ENCODE measurements at places on chromosomes 1 and 21. TPM values are rescaled to one million over a fixed set of nuclear protein-coding genes. Genes with fewer than 3 reads are reported as not detected.

GRCh38 chr1:100485855-100486258, 52.1 kb upstream of the GPR88 start:
- peak; percentile 40 for DNase-seq

GRCh38 chr1:173870252-173871075, 2.3 kb downstream of the ZBTB37 start:
- DNase-seq = peak; percentile 75

The TSSK3 gene
- total RNA-seq = not detected

- DNase-seq = peak; percentile 89
Measured at GRCh38 chr1:1000357-1001056, 610 bp upstream of the HES4 start.

The TBX15 gene
- under 0.01 TPM for total RNA-seq

- DNase-seq = no peak
Measured at GRCh38 chr1:153659656-153660055, 1.2 kb downstream of the SNAPIN start.

DNA sequence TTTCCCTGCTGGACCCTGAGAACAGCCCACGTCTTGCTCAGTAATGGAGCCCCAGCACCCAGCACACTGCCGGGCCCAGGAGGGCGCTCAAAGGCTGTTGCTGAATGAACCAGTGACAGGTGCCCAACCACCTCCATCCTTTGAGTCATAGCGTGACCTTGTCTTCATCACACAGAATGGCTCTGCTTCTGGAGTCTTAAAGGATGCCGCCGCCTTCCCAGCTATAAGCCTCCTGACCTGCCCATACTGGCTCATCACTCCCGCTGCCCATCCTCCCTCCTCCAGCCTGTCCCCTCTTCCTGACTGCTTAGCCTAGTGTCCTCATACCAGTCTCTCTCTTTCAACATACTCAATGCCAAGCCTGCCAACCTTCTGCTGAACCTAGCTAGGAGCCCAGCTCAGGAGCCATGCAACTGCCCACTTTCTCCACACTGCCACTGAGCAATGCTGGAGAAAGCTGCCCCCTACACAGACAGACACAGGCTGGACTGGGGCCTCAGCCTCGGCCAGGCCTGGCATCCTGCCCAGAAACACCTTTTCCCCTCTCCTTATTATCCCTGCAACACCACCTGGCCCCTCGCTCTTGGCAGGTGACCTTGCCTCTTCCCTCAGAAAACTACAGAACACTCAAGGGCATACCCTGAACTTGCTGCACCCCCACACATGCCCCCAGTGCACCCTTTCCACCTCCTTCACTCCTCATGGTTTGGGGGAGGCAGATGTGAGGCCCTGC, 14.1 kb downstream of the TTC39A start:
- DNase-seq = no peak

- DNase-seq = no peak
Measured at GRCh38 chr1:164759144-164759920, 200.3 kb downstream of the PBX1 start.

The NCAM2 gene
- total RNA-seq = under 0.01 TPM

DNA sequence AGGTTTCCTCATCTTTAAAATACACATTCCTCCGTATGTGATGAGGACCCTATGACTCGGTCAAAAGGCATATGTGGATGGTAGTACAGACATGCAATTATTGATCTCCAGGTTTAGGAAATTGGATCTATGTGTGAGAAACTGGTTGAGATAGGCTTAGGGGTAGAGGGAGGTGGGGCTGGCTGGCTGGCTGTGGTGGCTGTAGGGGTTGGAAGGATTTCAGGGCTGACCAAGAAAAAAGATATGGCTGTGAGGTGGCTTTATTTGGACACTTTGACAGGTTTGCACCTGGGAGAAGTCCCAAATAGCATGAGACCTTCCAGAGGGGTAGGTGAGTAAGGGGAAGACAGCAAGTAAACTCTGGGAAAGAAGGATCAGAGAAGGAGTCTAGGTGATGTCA, 39.6 kb upstream of the ADAM30 start:
- no peak for DNase-seq

DNA sequence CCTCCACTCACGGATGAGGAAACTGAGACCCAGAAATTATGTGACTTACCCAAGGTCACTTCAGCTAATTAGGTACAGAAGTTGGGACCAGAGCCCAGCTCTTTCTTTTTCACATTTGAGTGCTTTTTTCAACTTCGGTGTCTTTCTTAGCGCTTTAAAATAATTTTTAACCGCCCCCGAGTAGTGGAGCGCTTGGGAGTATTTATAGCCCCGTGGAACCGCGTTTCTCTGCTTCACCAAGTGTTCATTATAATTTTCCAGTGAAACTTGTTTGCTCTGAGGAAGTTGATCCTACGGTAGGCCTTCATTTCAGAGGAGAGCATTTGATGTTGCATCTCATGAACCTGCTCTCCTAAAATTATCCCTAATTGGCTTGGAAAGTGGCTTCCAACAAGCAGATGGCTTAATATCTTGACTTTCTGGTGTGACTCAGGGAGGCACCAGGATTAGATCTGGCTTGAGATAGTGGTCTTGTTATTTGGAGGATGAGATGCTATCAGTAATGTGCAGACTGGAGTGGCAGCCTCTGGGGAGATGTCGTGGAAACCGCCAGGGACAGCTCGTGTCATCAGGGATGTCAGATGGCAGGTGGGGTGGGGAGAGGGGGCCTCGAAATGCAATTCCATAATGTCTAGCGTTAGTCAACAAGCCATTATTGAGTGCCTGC, 321.3 kb downstream of the CAMTA1 start:
- no peak for DNase-seq

- no peak for DNase-seq
Measured at GRCh38 chr1:88247666-88248065, 436.4 kb upstream of the PKN2 start.

The SLC30A10 gene
- under 0.01 TPM for total RNA-seq

DNA sequence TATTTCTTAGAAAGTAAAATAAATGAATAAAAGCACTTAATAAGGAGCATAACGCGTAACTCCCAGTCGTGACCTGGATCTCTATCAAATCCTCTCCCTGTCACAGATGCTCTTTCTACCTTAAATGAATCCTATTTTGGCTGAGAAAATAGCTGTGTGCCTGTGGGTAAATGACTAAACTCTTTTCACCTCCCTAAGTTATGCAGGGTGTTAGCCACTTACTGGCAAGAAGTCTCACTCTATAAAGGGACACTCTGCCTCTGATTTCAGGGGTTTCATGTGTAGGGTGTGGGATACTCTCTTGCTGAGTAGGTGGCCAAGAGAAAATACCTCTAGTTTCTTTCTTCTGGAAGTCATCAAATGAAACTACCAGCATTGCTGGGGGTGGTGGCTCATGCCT, 24.3 kb upstream of the PPP1R15B start:
- DNase-seq = no peak

The KRTAP25-1 gene
- not detected for total RNA-seq

The LRRC42 gene
- total RNA-seq = 22.0 TPM

The TMPRSS2 gene
- total RNA-seq = not detected

GRCh38 chr21:41648591-41649031, 118.2 kb downstream of the RIPK4 start:
- no peak for DNase-seq

- DNase-seq = no peak
Measured at GRCh38 chr1:11308699-11309224, 35.8 kb downstream of the UBIAD1 start.

The FCAMR gene
- total RNA-seq = not detected

GRCh38 chr1:221470000-221470698, 271.7 kb downstream of the DUSP10 start:
- DNase-seq = no peak

- DNase-seq = no peak
Measured at GRCh38 chr1:168227620-168228019, 1.8 kb downstream of the SFT2D2 start.

- no peak for DNase-seq
Measured at GRCh38 chr1:222761083-222761482, 24.1 kb downstream of the FAM177B start.

The SLFNL1 gene
- total RNA-seq = under 0.01 TPM

- DNase-seq = no peak
Measured at GRCh38 chr1:19461220-19461554, 24.2 kb downstream of the CAPZB start.

DNA sequence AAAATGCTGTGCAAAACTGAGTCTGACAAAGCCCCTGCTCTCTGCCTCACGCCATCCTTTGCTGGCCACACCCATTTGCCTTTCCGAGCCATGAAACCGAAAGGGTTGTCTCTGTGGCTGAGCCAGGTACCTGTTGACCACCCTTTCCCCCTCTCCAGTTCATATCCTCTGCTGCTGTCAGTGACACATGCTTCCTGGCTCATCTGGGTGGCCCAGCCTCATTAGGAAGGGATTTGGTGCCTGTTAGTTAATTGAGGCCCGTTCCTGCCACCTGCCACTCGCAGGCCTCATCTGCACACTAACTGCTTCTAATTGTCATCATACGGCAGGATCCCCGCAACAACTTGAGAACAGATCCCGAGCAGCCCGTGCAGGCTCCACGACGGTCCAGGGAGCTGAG, 79.2 kb downstream of the OLIG1 start:
- DNase-seq = no peak

The EXO1 gene
- 4.8 TPM for total RNA-seq

The LCE2A gene
- total RNA-seq = not detected

DNA sequence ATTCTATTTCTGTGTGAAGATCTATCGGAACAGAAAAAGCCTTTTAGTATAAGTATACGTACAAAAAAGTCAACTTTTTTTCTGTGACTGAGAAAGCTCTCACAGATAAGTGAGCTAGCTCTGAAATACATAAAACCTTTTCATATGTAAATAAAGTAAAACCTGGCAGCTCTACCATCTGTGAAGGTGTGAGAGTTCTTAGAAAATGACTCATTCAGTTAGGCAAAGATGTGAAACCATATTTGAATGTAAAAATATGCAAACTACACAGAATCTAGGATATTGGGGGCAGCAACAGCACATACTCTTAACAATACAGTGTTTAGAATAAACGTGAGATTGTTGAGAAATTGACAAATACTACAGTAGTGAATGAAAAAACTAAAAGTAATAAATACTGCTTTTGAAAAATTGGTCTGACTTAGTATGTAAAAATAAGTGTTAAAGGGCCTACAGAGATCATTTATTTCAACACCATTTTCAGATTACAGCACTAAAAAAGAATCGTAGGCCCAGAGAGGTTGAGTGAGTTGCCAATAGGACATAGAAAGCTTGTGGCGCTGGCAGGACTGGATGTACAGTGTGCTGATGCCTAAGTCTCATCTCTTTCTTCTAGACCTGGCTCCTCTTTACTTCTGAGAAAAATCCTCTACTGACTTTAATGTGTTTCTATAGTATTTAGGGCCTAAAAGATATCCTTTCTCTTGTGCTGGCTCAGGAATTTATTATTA, 19.8 kb downstream of the ATP6V1G3 start:
- DNase-seq = no peak

DNA sequence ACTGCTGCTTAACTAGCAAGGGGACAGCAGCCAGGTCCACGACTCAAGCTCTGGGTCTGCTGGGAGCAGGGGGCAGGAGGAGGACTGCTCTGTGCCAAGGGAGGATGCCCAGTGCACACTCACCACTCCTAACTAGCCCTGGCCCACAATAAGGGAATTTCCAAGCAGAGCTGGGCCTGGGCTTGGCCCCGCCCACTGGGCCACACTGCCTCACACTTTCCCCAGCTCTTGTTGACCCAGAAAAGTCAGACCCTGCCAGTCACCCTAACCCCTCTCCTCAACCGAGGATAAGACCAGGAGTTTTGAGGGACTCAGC, 18.7 kb downstream of the SLC9A1 start:
- DNase-seq = peak; percentile 44

DNA sequence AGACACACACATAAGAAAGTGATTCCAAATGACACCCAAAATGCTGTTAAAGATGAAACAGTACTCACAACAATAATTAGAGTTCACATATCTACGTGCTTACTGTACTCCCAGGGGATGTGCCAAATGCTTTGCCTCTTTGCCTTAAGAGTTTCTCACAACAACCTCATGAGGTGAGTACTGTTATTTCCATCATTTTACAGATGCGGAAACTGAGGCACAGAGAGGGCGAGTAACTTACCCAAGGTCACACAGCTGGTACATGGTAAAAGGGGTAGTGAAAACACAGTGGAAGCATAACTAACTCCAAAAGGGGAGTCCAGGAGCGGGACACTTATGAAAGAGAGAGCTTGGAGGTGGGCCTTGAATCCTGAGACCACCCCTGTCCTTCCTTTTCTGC, 171.8 kb downstream of the ACTL8 start:
- no peak for DNase-seq

GRCh38 chr21:45388611-45389296, 16.2 kb upstream of the COL18A1 start:
- no peak for DNase-seq

DNA sequence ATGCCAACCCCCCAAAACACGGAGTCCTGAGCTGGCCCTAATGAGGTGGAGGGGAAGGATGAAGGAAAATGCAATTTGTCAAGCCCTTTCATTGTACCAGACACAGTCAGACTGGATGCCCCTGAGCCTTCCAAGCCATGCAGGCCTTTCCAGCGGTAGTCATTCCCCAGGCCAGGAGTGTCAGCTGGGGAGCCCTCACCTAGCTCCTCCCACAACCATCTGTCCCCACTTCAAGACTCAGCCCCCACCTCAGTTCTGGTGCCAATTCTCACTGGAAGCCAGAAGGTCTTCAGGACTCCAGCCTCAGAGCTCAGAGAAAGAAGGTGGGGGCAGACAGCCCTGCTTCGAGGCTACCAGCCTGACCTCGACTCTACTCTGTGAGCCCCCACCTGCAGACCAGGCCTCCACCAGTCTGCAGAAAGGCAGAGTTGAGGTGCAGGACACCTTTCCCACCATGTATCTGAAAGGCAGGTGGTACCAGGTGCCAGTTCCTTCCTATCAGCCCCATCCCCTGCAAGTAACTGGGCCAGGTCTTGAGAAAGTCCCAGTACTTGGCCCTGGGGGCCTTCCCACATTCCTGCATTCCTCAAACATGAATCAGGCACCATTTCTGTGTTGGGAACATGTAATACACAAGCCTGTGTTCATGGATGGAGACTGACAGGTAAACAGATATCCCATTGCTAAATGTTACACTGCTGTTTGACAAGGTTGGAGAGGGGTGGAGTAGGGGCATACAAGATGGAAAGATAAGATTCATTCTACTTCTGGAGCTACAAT, 180.6 kb upstream of the EDN2 start:
- peak; percentile 50 for DNase-seq

DNA sequence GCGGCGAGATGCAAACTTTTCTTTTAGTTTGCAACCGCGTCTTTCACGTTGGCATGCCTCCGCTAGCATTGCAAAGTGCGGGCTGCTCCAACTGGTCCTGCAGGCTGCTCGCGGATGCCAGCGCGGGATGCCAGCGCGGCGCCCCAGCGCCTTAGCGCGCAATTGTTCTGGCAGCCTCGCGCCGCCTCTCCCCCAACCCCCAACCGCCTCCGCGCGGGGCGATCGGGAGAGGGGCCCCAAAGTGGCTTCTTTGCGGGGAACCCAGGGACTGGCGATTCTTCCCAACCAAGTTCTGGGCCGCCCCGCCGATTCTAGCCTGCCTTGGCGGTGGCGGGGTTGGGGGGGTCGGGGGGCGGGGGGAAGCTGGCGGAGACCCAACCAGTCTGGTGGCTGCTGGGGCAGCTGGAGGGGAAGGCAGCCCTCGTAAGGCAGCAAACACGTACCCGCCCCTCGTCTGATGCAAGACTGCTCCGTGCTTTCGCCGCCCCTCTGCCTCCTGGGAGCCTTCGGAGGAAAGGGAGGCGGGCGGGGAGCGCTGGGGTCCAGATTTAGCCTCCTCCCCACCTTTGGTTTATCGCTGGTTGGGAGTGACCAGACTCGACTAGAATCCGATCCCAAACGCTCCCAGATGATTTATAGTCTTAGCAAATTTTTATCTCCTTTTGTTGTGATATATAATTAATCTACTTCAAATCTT, 756 bp downstream of the PHGDH start:
- DNase-seq = peak; percentile 61
